ENCODE measurements at places on chromosomes 4 and X. TPM values are rescaled to one million over a fixed set of nuclear protein-coding genes. Genes with fewer than 3 reads are reported as not detected.

TMPRSS11D gene
- total RNA-seq: not detected

DNA sequence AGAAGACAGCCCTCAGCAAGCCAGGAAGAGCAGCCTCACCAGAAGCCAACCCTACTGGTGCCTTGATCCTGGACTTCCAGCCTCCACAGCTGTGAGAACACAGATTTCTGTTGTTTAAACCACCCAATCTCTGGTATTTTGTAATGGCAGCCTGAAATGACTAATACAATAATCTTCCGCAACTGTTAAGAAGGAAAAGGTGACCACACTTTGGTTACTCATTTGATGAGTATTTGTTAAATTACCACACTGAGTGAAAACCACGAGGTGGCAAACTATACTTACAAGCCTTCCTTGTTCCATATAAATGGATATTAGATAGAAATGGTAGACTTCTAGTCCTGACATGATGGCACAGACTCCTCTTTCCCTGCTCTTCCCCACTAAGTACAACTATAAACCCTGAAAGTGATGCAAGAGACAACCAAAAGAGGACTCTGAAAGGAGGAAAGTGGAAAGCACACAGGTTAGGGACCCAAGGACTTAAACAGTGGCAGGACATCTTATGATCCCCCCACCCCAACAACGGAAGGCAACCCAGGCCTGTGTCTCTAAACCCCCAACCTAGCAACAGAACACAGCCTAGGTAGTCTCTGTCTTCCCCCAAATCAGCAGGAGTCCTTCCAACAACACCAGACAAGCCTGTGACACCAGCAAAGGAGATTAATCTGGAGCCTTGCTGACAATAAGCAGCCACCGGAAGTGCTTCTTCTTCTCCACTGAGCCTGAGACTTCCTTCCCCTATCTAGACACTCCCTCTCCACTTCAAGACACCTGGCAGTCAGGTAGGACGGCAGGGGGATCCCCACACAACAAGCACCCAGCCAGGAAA lies 12.3 kb downstream of the ZNF182 start:
- no peak for DNase-seq

DNA sequence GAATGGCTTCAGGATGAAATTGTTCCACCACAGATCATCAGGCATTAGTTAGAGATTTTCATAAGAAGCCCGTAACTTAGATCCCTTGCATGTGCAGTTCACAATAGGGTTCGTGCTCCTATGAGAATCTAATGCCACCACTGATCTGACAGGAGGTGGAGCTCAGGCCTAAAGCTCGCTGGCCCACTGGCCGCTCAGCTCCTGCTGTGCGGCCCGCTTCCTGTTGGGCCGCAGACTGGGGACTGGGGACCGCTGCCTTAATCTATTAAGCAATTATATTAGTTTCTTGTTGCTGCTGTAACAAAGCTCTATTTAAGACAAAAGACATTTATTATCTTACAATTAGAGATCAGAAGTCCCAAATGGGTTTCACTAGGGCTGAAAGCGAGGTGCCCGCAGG lies 205.6 kb downstream of the LARP7 start:
- no peak for DNase-seq

DNA sequence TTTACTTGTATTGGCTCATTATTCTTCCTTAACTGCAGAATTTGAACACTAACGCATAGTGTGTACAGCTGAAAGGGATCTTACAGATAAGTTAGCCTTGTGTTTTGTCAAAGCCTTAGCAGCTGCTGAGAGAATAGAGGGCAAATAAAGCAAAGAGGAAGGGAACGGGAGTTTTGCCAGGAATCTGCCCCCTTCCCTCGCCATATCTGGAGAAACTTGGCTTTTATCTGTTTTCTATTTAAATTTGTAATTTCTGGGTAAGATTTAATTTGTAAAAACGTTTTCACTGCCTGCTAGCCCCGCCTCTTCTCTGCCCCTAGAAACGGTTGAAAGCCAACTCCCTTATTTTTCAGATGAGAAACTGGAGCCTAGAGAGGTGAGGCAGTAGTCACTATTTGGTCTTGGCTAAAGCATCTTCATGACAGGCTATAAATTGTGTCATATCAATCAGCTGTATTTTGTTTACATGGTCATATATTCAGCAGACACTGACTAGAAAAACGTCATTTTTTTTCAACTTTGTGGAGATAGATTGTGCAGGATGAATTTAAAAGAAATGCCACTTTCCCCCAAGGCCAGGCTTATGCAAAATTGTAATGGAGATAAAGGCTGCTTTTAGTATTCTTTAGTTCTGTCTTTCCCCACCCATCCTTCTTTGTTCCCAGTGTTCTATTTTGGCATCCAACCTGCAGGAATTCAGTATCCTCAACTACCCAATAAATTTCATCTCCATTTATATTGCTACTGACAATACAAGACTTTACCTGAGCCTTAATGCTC lies 319.4 kb downstream of the SH2D1A start:
- no peak for DNase-seq

- DNase-seq: no peak
Measured at GRCh38 chr4:78121338-78121904, 64.3 kb downstream of the FRAS1 start.

PRDM8 gene
- 7.0 TPM for total RNA-seq

All from HT-29 (cell line).